ENCODE measurements at places on chromosomes 3 and 15. TPM values are rescaled to one million over a fixed set of nuclear protein-coding genes. Genes with fewer than 3 reads are reported as not detected.

The FBN1 gene
- 0.13 TPM for total RNA-seq

The EEF1AKMT4 gene
- 14.2 TPM for total RNA-seq

The GPR156 gene
- 0.06 TPM for total RNA-seq

The RFT1 gene
- total RNA-seq, result 55.3 TPM

The WNT7A gene
- not detected for total RNA-seq

The TRIM42 gene
- not detected for total RNA-seq

The COL6A6 gene
- not detected for total RNA-seq

The CIDEC gene
- not detected for total RNA-seq

The SPINK8 gene
- total RNA-seq, result not detected

The MESP2 gene
- total RNA-seq, result not detected

The SMCO1 gene
- not detected for total RNA-seq
